ENCODE measurements at places on chromosomes 5 and 9.

DNA sequence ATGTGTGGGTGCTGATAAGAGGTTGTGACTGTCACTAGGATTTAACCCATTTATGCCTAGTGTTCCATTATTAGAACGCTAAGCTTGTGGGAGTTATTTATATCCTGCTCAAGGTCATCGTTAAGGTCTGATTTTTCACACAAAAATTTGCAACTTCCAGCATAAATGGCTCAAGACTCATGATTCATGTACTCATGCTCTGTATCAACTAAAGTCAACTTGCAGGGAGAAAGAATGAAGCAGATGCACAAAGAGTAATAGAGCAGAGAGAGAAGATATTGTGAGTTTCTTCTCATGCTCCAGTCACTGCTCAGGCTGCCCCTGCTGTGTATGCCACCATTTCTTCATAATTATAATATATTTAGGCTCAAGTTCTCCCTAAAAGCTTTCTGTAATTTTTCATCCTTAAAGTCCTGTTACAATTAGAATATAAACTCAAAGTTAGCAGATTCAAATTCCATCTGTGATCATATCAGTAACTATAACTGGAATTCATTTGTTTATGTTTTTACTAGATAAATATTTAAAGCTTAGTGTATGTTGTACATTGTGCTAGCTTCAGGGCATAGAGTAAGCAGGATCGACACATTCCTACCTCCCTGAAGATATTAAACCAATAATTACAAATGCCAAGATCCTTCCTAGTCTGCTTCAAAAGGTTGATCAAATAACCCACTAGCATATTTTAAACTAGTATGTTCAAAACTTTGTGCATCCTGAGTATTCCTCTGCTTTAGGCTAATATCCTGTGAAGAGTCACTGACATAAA, 136.7 kb downstream of the NUDT12 start:
- DNase-seq = no peak

DNA sequence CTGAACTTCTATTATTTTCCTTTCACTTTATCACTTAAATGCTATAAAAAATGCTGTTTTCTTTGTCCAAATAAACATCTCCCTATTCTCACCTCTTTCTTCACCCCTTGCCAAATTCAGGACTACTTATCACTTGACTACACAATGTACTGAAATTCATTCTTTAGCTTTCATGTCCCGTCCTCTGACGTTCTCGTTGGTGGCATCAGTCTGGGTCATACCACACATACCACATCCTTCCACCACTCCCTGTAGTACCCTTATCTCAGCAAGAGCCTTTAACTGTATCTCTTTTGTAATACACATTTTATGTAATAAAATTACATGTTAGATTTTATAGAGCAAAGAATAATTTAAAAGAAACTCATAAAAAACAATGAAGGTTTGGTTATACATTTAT, 231.1 kb upstream of the PAPPA start:
- DNase-seq = no peak

DNA sequence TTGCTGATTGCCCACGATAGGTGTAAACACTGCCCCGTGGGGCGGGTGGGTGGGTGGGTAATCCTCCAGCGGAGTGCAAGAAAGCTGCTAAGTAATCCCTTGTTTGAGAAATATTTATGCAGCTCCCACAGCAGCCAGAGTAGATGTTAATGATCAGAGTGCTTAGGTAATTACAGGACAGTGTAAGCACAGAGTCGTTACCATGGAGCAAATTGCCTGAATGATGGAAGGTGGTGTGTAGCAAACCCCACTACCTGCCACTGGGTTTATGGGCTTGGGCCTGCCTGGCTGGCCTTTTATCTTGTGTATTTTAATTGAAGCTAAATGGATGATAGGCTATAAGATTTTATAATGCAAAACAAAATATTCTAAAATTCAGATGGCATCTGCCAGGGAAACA, 110.0 kb downstream of the COL5A1 start:
- DNase-seq = no peak

- no peak for DNase-seq
These were observed 61.4 kb downstream of the RANBP6 start for GRCh38 chr9:5953743-5954707.

DNA sequence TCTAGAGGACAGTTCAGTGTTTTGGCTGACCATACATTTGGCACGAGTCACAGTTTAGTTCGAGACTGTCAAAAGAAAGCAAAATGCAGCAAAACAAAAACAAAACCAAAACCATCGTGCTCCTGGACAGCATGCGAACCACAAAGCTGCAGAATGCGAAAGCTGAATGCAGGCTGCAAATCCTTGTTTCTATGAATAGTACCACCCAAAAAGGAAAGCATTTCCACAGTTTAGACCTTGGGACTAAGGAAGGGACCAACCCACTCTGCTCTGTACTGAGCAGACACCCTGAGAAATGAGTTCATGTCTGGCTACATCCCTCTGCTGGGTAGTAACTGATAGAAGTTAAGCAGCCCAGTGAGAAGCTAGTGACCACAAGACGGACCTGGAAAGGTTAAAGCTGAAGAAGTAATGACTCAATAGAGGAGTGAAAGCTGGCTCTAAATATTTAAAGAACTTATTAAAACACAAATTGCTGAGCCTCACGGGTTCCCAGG, 3.9 kb downstream of the GCNT4 start:
- no peak for DNase-seq
